ENCODE measurements at places on chromosomes 2 and 18.

GRCh38 chr2:231410293-231411004, 14.9 kb downstream of the B3GNT7 start:
- DNase-seq = no peak

GRCh38 chr2:160267022-160267421, 67.0 kb upstream of the ITGB6 start:
- DNase-seq = no peak

GRCh38 chr2:237863689-237864443, 4.4 kb downstream of the RAMP1 start:
- no peak for DNase-seq

GRCh38 chr2:22189893-22190480, 1066.2 kb downstream of the TDRD15 start:
- DNase-seq = no peak

- DNase-seq = no peak
These were observed 106.7 kb upstream of the PGAP1 start for GRCh38 chr2:197033222-197033621.

GRCh38 chr2:98308068-98308467, 38.2 kb upstream of the CNGA3 start:
- DNase-seq = no peak
